ENCODE measurements at places on chromosomes 6 and 20. TPM values are rescaled to one million over a fixed set of nuclear protein-coding genes. Genes with fewer than 3 reads are reported as not detected.
A peak's percentile ranks its signal among the peaks of the same experiment; 100 is the strongest.

GRCh38 chr6:41780551-41781365 lies at the start of gene PRICKLE4:
TSS of gene PRICKLE4 (plus strand) at chr6:41780782. CDS start at chr6:41783474, 2,692 bp downstream.
- peaks cover 18% of the 10 kb centered on the region for H3K4me1 ChIP-seq
- peak; percentile 17 for DNase-seq
- no peaks in the 10 kb centered on the region for H3K27me3 ChIP-seq
- H3K4me3 ChIP-seq, result peak within 1 kb of the TSS; percentile 81
- peaks cover 6% of the 10 kb centered on the region for H3K36me3 ChIP-seq

DNA sequence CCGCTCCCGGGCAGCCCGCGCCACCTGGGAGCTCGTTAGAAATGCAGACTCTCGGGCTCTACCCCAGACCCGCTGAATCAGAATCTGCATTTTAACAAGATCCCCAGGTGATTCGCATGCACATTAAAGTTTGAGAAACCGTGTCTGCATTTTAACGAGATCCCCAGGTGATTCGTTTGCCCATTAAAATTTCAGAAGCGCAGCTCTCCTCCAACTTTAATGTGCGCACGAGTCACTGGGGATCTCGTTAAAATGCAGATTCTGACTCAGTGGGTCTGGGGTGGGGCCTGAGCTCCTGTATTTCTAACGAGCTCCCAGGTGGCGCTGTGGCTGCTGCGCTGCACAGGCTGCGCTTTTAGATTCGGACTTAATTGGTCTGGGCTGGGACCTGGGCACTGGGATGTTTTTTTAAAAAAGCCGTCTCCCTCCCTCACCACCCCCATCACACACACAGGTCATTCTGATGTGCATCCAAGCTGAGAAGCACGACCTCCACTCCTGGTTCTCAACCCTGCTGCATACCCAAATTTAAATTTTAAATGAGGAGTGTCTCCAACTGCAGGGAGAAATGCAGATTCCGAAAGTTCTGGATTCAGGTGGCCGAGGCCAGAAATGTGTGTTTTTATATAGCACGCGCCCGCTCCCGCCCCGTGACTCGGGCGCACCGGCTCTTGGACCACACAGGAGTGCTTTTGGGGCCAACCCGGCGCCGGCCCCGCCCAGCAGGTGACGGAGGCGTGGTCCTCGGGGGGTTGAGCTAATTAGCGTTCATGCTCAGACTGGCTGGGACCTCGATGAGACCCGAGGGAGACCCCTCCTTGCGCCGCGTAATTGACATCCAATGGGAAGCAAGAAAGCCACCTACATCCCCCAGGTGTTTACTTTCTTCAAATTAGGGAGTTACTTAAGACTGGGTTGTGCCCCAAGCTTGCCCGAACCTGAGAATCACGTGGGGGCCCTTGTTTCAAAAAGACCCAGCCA lies 85.8 kb downstream of the ZFP64 start:
- no peak overlapping the region for H3K27ac ChIP-seq
- H3K4me1 ChIP-seq, result peaks cover 4% of the 10 kb centered on the region
- H3K4me3 ChIP-seq, result peak overlapping the region; percentile 67
- peak; percentile 18 for DNase-seq
- no peaks in the 10 kb centered on the region for H3K27me3 ChIP-seq

- no peak for DNase-seq
- no peak overlapping the region for H3K27ac ChIP-seq
- no peaks in the 10 kb centered on the region for H3K4me1 ChIP-seq
- no peaks in the 10 kb centered on the region for H3K36me3 ChIP-seq
These were observed 718.9 kb downstream of the EYS start for GRCh38 chr6:64988148-64988547.

GRCh38 chr20:49521356-49521755 lies 38.9 kb upstream of the KCNB1 start:
- no peak for DNase-seq
- peaks cover 18% of the 10 kb centered on the region for H3K27me3 ChIP-seq
- H3K36me3 ChIP-seq, result no peaks in the 10 kb centered on the region
- H3K4me1 ChIP-seq, result no peaks in the 10 kb centered on the region

GRCh38 chr6:138815797-138816528 lies 20.1 kb downstream of the ECT2L start:
- no peak overlapping the region for H3K27ac ChIP-seq
- H3K4me3 ChIP-seq, result no peak overlapping the region
- no peaks in the 10 kb centered on the region for H3K36me3 ChIP-seq
- peak; percentile 74 for DNase-seq
- H3K4me1 ChIP-seq, result no peaks in the 10 kb centered on the region

GRCh38 chr6:7933794-7934193 lies 23.2 kb upstream of the TXNDC5 start:
- no peak overlapping the region for H3K4me3 ChIP-seq
- H3K27me3 ChIP-seq, result no peaks in the 10 kb centered on the region
- no peak for DNase-seq
- H3K27ac ChIP-seq, result no peak overlapping the region

DNA sequence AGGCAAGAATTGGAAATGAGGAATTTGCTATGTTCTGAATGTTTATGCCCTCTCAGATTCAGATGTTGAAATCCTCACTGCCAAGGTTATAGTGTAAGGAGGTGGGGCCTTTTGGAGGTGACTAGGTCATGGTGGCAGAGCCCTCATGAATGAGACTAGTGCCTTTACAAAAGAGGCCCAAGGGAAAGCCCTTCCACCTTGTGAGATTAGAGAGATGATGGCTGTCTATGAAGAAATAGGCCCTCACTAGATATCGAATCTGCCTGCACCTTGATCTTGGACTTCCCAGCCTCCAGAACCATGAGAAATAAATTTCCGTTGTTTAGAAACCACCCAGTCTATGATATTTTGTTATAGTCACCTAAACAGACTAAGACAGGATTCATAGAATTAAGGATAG lies 10.4 kb downstream of the ASIP start:
- H3K27me3 ChIP-seq, result no peaks in the 10 kb centered on the region
- no peak for DNase-seq
- H3K27ac ChIP-seq, result no peak overlapping the region
- no peak overlapping the region for H3K4me3 ChIP-seq
- no peaks in the 10 kb centered on the region for H3K4me1 ChIP-seq

DNA sequence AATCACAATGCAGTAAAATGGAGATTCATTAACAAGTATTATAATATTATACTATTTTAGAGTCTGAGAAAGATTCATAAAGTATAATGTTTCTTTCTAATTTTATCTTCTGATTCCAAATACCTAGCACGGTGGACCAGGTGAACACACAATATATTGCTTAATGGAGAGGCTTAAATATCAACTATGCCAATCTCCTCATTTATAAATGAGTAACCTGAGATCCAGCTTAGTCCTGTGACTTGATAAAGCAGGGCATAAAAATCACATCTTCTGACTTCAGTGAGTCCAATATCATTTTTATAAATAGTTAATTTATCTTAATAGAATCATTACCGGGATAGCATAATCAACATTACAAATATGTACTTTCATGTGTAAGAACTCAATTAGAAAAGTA lies 144.4 kb upstream of the GJE1 start:
- no peak overlapping the region for H3K4me3 ChIP-seq
- H3K27me3 ChIP-seq, result no peaks in the 10 kb centered on the region
- H3K4me1 ChIP-seq, result no peaks in the 10 kb centered on the region
- DNase-seq, result no peak
- no peaks in the 10 kb centered on the region for H3K36me3 ChIP-seq

DNA sequence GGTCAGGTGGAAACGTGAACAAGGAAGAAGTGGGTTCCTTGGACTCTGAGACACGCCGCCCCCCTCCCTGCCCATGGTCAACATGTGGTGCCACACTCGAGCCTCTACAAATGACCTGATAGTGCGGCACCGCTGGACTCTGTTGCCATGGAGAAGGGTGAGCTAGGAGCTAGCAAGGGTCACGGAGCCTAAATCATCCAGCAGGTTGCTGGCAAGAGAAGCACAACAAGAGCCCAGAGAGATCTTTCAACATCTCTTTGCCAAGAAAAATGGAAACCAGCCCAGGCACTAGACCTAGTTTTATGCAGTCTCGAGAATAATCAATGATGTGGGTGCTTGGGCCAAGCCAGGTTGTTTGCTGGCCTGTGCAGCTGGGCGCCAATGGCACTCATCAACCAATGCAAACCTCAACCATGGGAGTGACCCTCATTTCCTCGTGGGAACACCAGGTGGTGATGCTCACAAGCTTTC lies 69.5 kb downstream of the NOL4L start:
- H3K4me3 ChIP-seq, result no peak overlapping the region
- H3K27me3 ChIP-seq, result no peaks in the 10 kb centered on the region
- no peak for DNase-seq
- H3K27ac ChIP-seq, result no peak overlapping the region

- no peak for DNase-seq
- H3K4me3 ChIP-seq, result no peak overlapping the region
- H3K27ac ChIP-seq, result no peak overlapping the region
- peaks cover 20% of the 10 kb centered on the region for H3K36me3 ChIP-seq
These were observed 43.2 kb downstream of the PHIP start for GRCh38 chr6:79034865-79035264.

DNA sequence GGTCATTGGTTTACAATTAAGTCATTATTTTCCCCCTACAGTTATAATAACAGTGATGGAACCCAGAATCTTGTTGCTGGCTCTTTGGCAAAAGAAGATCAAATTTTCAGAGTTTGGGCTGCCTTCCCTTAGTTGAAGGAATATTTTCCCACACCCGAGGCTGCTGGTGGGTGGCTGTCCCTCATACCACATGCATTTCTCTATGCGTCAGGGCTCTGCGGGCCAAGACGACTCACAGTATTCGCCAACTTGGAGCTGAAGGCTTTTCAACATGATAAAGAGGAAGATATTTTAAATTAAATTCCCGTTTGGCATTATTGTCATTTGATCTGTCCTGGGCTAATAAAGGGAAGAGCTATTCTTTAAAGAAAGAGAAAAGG lies 102.2 kb upstream of the SASH1 start:
- H3K4me3 ChIP-seq, result no peak overlapping the region
- no peaks in the 10 kb centered on the region for H3K27me3 ChIP-seq
- no peaks in the 10 kb centered on the region for H3K4me1 ChIP-seq
- H3K36me3 ChIP-seq, result no peaks in the 10 kb centered on the region
- DNase-seq, result no peak
- no peak overlapping the region for H3K27ac ChIP-seq

- H3K4me1 ChIP-seq, result no peaks in the 10 kb centered on the region
- H3K4me3 ChIP-seq, result no peak overlapping the region
- no peak overlapping the region for H3K27ac ChIP-seq
- no peak for DNase-seq
- no peaks in the 10 kb centered on the region for H3K27me3 ChIP-seq
- no peaks in the 10 kb centered on the region for H3K36me3 ChIP-seq
These were observed 80.8 kb upstream of the EYS start for GRCh38 chr6:65787787-65788186.

DNA sequence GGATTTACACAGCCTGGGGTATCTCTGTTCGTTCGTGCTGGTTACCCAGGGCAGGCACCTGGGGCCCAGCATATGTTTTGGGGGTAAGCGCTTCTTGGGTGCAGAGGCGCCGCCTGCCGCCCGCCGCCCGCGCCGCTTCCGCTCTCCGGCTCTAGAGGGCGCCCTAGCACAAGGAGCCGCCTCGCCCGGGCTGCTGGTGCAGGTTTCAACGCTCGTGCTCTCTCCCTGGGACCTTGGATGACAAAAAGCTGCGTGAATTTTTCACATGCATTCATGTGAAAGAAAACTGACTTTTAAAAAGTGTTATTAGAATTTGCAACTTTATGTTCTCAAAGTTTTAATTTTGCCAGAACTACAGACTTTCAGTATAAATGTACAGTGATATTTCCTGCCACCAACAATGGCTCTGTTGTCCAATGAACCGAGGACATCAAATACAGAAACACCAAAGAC lies 32.5 kb downstream of the PRR18 start:
- H3K4me3 ChIP-seq, result no peak overlapping the region
- no peak overlapping the region for H3K27ac ChIP-seq
- H3K36me3 ChIP-seq, result no peaks in the 10 kb centered on the region
- peak; percentile 68 for DNase-seq
- H3K27me3 ChIP-seq, result no peaks in the 10 kb centered on the region
- H3K4me1 ChIP-seq, result no peaks in the 10 kb centered on the region

DNA sequence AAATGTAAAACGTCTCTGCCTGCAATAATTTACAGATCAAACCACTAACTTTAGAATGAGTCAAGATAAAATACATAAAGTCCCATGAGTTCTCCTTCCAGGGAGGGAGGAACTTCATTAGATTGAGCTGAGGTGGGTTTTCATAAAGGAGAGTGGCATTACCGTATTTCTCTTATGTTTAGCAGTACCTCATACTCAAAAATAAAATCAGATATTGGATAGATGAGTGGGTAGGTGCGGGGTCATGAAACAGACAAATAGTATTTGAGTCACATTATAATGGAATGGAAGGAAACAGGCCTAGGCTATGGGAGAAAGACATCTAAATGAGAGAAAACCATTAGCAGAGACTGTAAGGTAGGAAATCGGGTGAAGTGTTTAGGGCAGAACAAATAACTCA lies 166.1 kb upstream of the SMLR1 start:
- H3K27me3 ChIP-seq, result no peaks in the 10 kb centered on the region
- no peaks in the 10 kb centered on the region for H3K4me1 ChIP-seq
- no peak overlapping the region for H3K27ac ChIP-seq

DNA sequence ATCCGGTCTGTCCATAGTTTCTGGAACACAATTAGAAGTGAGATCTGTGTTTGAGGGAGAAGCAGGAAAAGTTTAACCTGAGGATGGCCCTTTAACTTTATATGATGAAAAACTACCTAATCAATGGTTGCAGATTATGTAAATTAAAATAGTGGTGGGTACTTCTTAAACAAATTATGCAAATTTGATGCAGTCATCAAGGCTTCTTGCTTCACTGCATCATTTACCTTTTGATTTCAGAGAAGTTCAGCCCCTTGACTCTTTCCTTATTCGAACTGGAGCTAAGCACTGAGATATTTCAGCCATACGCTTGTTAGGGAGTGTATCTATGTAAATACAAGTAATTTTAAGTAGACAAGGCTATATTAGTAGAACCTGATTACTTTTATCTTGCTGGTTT lies 73.8 kb downstream of the JARID2 start:
- H3K4me1 ChIP-seq, result peaks cover 58% of the 10 kb centered on the region
- no peak overlapping the region for H3K27ac ChIP-seq
- DNase-seq, result no peak
- no peaks in the 10 kb centered on the region for H3K27me3 ChIP-seq
- H3K36me3 ChIP-seq, result no peaks in the 10 kb centered on the region

- no peaks in the 10 kb centered on the region for H3K27me3 ChIP-seq
- H3K4me3 ChIP-seq, result no peak overlapping the region
- no peak for DNase-seq
- peaks cover 14% of the 10 kb centered on the region for H3K36me3 ChIP-seq
These were observed 34.3 kb downstream of the PHF20 start for GRCh38 chr20:35806075-35806474.

The KHDRBS2 gene
- total RNA-seq, result not detected

The MYCT1 gene
- total RNA-seq, result not detected

The TSHZ2 gene
- total RNA-seq, result 4.1 TPM

The NR2E1 gene
- not detected for total RNA-seq

The STX11 gene
- 0.30 TPM for total RNA-seq

The HEY2 gene
- 0.32 TPM for total RNA-seq

The ZNF334 gene
- total RNA-seq, result 4.4 TPM

The HSPA1L gene
- total RNA-seq, result 1.1 TPM

The SLC24A3 gene
- 47.8 TPM for total RNA-seq
